Urothelium cell line (cell line): ENCODE measurements at places on chromosomes 4 and X.

DNA sequence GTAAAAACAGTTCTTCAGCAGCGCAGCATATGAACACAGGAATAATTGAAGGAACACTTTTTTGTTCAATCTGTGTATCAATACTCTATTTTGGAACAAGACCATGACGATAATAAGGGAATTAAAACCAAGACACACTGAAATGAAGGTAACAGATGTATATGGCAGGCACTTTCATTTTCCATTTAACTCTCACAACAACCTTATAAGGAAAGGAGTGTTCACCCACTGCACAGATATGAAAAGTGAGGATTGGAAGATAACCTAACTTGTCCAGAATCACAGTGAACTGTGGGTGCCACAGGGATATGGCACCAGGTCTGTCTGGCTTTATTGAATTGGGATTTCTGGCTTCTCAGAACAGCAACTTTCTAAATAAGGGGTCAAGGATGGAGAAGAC lies 153.3 kb downstream of the MID1IP1 start:
- DNase-seq = no peak

- peak; percentile 78 for DNase-seq
These were observed 3.4 kb downstream of the WFS1 start for GRCh38 chr4:6272863-6273660.

GRCh38 chrX:108736509-108737479 lies at the start of gene IRS4:
TSS of gene IRS4 (minus strand) at chrX:108736563.
- DNase-seq = peak; percentile 50

GRCh38 chrX:47143894-47144625 lies 442 bp downstream of the NDUFB11 start:
- DNase-seq = peak; percentile 63

DNA sequence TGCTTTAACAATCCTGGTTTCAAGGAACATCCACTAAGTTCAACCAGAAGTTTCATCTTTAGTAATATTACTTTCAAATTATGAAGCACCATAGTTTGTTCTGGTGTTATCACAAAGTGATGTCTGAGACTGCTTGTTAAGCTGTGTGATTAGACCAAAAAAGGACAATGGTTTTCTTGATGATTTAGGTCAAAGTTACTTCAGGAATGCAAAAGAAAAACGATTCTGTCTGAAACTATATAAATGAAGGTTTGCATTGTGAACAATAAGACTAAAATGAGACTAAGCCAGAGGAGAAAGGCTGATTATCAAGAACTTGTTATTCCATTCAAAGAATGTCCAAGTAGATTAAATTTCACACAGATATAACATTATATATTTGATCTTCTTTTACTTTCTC lies 122.4 kb upstream of the ETNPPL start:
- no peak for DNase-seq

- DNase-seq = no peak
These were observed 372.3 kb upstream of the F9 start for GRCh38 chrX:139158256-139158655.

- no peak for DNase-seq
These were observed 122.7 kb downstream of the CBLL2 start for GRCh38 chrX:22395372-22395771.

DNA sequence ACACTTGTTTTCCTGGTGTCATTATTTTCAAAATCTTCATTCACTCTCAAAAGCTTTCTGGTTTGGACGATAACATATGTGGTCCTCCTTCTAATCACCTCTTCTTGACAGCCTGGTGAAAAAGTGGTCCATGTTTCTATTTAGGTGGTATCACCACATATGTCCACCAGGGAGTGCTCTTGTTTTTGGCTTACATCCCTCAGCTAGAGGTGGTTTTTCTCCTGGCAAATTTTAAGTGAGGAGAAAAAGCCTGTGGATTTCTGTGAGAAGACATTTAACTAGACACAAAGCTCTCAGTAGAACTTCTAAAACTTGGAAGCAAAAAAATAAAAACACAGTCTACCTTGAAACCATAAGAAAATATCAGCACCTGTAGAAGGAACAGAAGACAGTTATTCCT lies 58.0 kb upstream of the FRMPD4 start:
- DNase-seq = peak; percentile 4

GRCh38 chrX:46447384-46447783 lies 97.8 kb downstream of the ZNF674 start:
- no peak for DNase-seq

- DNase-seq = peak; percentile 3
These were observed 1.2 kb downstream of the GNPDA2 start for GRCh38 chr4:44725166-44725565.

DNA sequence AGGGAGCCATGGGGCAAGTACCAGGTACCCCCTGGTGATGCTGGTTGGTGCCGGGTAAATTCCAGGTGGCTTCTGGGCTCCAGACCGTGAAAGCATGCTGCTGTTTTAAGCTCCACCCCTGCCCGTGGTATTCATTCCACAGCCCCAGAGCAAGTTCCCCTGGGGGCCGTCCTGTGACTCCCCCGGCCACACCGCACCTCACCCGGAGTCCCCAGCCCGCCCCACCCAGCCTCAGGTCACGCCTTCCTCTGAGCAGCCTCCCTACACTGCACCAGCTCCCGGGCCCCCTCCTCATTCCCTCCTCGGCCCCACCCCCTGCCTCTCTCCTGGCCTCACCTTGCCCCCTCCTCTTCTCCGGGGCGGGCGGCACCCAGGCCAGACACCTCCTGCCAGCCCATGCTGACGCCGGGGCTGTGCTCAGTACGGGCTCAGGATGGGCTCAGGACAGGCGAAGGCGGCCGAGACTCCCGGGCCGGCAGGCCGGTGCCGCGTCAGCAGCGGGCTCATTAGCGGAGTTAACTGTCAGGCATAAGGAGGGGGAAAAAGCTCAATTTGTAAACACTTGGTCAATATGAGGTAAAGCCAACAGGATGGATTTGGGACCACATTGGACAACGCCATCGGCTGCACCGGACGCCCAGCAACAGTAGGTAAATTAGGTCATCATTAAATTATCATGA lies 127.4 kb downstream of the FAM53A start:
- DNase-seq = no peak

GRCh38 chr4:93828332-93828994 lies at the start of gene ATOH1:
TSS of gene ATOH1 (plus strand) at chr4:93828753. CDS start at chr4:93828927, 174 bp downstream.
- DNase-seq = peak; percentile 76

DNA sequence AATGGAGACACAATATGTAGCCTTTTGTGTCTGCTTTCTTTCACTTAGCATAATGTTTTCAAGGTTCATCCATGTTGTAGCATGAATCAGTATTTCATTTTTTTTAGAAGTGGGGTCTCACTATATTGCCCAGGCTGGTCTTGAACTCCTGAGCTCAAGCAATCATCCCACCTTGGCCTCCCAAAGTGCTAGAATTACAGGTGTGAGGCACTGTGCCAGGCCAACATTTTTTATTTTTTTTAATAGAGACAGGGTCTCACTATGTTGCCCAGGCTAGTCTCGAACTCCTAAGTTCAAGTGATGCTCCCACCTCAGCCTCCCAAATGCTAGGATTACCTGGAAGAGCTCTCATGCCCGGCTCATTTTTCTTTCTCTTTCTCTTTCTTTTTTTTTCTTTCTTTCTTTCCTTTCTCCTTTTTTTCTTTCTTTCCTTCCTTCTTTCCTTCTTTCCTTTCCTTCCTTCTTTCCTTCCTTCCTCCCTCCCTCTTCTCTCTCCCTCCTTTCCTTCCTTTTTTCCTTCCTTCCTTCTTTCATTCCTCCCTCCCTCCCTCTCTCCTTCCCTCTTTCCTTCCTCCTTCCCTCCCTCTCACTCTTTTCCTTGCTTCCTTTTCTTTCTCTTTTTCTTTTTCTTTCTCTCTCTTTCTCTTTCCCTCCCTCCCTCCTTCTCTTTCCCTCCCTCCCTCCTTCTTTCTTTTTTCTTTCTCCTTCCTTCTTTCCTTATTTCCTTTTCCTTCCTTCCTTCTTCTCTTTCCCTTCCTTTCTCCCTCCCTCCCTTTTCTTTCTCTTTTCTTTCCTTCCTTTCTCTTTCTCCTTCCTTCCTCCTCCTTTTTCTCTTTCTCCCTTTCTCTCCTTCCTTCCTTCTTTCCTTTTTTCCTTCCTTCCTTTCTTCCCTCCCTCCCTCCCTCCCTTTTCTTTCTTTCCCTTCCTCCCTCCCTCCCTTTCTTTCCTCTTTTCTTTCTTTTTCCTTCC lies 10.1 kb upstream of the RPL39 start:
- no peak for DNase-seq

- DNase-seq = no peak
These were observed 193.0 kb downstream of the MGST2 start for GRCh38 chr4:139858436-139859205.
